ENCODE measurements at places on chromosomes 7 and 10.

DNA sequence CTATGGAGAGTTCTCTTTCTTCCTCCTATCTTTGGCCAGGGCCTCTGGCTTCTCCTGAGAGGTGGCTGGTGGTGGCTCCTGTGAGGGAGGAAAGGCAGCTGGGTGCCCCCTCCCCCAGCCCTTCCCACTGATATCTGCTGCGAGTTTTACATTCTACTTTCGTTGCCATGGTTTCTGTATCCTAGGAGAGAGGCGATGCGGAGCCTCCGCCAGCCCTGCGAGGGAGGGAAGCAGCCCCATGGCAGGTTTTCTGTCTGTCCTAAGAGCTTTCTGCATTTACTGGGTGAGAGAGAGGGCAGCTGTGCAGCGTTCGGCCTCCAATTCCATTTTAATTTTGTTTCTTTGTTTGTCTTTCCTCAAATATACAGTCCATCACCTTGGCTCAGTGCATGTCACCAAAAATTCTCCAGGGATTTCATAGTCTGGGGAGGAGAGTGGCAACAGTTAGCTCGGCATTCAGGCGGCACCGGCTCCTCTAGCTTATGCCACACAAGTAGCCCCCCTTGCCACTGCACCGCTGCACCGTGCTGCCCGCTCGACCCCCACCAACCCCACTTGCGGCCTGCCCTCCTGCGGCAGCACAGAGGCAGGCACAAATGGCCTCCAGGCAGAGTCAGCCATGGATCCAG, 20.4 kb downstream of the DNAJB12 start:
- peak; percentile 77 for DNase-seq

DNA sequence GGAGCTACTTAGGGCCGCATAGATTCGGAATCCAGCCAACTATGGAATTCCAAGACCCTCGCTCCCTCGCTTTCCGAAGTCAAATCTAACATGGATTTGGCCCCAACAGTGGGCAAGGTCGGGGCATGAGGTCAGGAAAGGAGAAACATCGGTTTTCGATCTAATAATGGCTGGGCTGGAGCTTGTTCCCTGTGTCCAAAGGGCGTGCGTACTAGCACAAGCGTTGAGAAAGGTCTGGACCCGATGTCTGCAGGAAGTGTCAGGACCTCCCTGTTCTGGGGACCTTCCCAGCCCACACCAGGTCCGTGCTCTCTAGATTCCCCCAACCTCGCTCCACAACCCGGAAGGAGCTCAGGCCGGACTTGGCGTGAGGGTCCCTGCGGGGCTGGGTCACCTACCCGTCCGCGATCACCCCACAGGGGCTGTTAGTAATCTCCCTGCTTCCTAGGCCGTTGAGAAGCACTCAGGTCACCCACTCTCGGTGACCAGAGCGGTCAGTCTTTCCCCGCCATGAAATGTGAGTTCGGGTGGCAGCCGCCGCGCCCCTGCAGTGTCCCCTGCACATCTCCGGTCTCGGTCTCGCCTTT, 4.8 kb downstream of the FEZF1 start:
- no peak for DNase-seq

DNA sequence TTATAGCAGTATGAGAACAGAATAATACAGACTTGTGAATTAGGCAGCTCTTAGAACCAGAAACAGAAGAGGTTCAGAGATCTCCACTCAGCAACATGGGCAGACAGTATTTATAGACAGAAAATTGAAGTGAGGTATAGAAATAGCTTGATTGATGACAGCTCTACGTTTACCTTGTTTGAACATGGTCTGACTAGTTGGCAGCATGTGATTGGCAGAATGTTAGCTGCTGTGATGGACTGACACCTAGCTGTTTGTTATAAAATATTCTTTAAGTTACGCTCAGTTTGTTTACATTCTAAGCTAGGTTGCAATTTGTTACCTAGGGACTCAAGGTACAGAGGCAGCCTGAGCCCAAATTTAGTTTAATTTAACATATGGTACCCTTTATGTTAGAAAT, 73.7 kb upstream of the TMEM229A start:
- no peak for DNase-seq

GRCh38 chr7:113806633-113807327, 112.0 kb downstream of the PPP1R3A start:
- no peak for DNase-seq

- DNase-seq = peak; percentile 68
Measured at GRCh38 chr10:2618690-2619089, 448.7 kb upstream of the PFKP start.

DNA sequence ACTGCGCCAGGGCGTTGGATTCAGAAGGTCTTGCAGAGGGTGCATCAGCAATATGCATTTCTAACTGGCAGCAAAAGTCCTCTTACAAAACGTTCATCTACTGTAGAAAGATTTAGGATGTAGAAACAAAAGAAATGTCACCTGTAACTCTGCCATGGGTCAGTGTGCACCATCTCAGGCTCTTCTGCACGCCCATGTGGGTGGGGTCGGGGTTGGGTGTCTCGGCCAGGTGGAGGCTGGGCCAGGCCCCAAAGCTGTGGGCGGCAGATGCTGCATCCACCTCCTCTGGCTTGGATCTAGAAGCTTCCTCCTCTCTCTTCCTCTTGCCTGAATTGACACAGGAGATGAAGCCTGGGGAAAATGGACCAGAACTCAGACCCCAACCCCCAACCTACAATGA, 111.3 kb upstream of the PPP2R2D start:
- no peak for DNase-seq

- DNase-seq = no peak
Measured at GRCh38 chr10:74502963-74503608, 323.3 kb upstream of the KAT6B start.

DNA sequence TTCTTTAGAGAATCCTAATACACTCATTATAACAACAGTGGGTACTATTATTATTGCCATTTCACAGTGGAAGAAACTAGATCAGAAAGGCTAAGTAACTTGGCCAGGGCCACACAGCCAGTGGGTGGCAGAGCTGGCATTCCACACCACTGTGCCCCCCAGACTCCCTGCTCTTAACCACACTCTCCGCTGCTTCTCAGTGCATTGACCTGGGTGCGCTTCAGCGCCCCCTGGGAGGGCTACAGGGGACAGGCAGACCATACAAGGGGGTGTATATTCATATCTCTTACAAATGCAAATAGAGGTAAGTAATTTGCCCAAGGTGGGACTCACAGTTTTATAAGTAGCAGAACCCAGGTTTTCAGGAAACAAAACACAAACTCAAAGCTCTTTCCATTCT, 77.0 kb upstream of the NMT2 start:
- DNase-seq = no peak

DNA sequence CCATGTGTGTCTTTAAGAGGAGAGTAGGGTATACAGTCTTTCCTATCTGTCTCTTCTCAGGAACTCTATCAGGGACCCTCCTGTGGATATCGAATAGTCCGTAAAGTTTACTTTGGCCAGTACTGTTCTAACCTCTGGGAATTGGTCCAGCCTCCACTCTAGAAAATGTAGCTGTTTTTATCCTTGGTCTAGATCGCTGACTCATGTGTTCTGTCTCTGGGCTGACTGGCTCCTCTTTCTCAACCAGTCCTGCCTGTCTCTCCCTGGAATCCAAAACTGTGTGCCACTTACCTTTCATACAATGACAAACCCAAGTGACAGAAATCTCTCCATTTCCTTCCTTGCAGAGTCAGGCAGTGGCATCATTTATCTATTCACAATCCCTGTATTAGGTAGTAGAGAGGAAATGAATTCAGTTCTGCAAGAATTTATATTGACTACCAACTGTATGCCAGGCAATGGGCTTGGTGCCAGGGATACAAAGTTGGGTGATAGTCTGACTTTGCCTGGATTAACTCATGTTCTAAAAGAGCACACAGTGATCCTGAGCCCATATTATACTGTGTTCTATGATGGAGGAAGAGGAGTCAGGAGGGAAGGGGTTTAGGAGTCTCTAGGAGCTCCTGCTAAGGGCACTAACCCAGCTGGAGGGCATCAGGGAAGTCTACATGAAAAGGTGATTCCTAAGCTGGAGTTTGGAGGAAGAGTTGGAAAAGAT, 232.7 kb downstream of the LRMDA start:
- DNase-seq = no peak

DNA sequence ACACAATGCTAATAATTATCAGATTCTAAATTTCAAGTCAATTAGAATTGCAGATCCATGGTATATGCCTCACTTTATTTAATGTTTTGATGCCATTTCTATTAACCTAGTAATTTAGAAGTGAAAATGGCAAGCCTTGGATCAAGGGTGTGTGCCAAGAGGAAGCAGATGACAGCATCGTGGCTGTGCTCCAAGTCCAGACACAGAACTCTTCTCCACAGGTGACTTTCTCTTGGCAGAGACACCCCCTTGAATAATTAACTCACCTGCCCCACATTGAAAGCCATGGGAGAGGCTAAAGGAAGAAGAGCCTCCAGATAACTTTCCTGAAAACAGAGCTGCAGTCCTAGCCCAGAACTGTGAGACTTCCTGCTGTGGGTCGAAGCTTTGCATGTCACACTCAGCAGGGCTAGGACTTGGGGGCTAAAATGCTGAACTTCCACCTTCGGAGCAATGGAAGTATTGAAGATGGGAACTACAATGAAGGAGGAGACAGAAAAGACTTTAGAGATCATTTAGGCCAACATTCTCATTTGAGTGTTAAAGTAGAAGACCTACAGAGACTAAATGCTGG, 996 bp upstream of the C10orf90 start:
- DNase-seq = no peak

GRCh38 chr7:70693686-70694433, 438.1 kb upstream of the GALNT17 start:
- peak; percentile 72 for DNase-seq

DNA sequence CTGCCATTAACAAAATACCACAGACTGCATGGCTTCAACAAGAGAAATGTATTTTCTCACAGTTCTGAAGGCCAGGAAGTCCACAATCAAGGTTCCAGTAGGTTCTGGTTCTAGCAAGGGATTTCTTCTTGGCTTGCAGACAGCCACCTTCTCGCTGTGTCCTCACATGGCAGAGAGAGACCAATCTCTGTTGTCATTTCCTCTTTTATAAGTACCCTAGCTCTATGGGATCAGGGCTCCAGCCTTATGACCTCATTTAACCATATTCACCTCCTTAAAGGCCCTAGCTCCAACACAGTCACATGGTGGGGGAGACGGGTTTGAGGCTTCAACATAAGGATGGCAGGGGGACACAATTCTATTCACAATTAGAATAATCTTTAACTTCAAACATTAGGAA, 23.6 kb downstream of the ABI1 start:
- no peak for DNase-seq

- peak; percentile 43 for DNase-seq
Measured at GRCh38 chr10:104350127-104350635, 3.5 kb upstream of the CFAP58 start.

- no peak for DNase-seq
Measured at GRCh38 chr7:142862786-142863400, 8.0 kb downstream of the EPHB6 start.

GRCh38 chr10:7157091-7157490, 253.7 kb downstream of the SFMBT2 start:
- no peak for DNase-seq

GRCh38 chr10:101775273-101776160, at the start of gene FGF8:
Gene FGF8 (minus strand): TSS chr10:101776114. CDS start chr10:101775900, 214 bp downstream.
- no peak for DNase-seq

DNA sequence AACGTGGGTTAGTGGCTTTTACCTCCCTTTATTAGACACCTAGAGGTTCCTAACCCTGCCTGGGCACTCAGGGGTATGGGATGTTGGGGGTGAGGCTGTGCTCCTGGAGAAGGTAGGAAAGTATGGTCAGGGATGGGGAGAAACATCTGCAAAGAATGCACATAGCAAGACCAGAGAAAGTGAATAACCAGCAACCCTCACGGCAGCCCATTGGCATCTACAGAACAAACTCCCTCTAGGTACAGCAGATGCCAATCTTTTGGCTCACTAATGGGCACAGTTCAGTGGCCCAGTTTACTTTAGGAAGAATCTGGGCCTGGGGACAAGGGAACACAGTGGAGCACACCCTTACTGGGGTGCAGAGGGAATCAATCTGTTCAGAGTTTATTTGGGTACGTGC, 143.9 kb downstream of the JAZF1 start:
- no peak for DNase-seq

All from COR-L47 (cell line).